ENCODE measurements at places on chromosomes 6 and 20.
A peak's percentile ranks its signal among the peaks of the same experiment; 100 is the strongest.

GRCh38 chr6:139126931-139127330 is 7.9 kb upstream of the HECA start:
- no peak for DNase-seq

GRCh38 chr6:109102762-109103161 is 7.5 kb downstream of the CEP57L1 start:
- no peak for DNase-seq

DNA sequence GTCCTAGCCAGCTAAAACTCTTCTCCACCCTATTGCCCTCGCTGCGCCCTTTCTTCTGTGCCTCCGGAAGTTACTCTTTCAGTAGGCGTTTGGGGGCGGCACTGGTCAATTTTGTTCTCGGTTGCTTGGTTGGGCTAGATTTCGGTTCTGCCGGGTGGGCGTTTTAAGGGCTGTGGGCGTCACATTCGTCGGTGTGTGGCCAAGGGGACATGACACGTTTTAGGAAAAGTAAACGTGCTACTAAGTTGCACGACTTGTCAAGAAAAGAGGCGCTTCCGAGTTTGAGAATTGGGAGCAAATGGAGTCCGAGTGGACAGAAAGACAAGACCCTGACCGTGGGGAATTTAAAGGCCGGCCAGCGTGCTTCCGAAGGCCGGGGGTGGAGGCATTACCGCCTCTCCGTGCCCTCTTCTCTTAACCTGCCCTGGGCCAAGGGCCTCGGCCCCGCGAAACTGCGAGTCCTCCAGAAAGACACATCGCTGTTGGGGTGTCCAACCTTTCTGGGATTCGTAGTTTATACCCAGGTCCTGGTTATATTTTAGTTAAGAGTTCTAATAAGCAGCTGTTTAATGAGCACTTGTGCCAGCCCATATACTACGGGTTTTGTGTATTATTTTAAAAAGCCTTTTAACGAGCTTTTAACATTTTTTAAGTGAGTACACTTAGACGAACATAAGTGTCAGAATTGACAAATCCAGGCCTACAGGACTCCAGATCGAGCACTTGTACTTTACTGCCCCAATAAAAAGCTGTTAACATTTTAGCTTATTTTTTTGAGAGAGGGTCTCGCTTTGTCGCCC is 664 bp upstream of the BAG6 start:
- DNase-seq, result peak; percentile 94

DNA sequence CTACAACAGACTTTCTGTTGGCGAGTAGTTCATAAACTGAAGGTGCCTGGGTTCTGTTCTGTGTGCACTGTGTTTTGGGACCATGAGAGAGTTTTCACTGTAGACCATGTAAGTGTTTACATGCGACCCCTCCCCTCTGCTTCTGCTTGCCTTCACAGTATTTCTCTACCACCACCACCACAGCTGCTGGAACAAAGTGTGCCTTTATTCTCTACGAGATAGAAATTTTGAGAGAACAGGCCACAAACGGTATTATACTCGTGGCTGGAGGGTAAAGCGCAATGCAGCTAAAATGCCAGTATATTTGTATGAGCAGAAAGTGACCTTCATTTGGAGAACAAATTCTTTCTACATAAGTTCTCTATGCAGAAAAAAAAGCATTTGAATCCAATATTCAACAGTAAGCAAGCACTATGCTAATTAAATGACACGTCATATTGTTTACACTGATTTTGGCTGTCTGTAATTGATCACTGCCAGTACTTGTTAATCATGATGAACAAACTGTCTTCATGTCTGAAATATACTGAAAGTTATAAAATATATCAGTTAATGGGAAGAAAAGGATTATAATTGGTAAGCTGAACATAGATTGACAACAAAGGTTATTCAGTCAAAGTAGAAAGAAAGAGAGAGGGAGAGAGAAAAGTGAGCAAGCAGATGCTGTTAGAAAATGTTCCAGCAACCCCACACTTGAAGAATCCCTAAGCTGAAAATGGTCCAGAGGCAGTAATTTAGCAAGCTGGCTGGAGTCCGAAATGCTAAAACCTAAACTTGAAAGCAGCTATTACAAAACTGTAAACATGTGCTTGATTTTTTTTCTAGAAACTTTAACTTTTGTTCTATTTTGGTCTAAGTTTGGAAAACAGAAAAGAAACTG is 8.8 kb downstream of the CLDN20 start:
- DNase-seq, result no peak
